ENCODE measurements at places on chromosomes 3 and 15. TPM values are rescaled to one million over a fixed set of nuclear protein-coding genes. Genes with fewer than 3 reads are reported as not detected.

The PFN2 gene
- 31.9 TPM for total RNA-seq

DNA sequence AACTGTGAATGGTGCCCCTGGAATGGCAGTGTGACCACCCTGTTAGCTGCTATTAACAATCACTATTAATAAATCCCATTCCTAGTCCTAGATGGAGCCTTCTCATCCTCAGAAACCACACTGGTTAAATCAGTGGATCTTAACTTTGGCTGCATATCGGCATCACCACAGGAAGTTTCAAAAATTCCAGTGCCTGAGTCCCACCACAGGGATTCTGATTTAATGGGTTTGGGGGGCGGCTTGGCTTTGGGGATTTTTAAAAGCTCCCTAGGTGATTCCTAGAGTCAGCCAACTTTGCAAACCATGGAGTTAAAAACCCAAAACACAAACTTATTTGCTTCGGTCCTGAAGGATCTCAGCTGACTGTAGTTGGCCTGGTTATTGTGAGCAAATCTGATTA, 3.1 kb downstream of the FAM107A start:
- DNase-seq, result no peak

GRCh38 chr3:123634149-123635051, 49.5 kb upstream of the HACD2 start:
- no peak for DNase-seq

GRCh38 chr3:150743508-150743907, 19.5 kb downstream of the SIAH2 start:
- DNase-seq, result no peak

DNA sequence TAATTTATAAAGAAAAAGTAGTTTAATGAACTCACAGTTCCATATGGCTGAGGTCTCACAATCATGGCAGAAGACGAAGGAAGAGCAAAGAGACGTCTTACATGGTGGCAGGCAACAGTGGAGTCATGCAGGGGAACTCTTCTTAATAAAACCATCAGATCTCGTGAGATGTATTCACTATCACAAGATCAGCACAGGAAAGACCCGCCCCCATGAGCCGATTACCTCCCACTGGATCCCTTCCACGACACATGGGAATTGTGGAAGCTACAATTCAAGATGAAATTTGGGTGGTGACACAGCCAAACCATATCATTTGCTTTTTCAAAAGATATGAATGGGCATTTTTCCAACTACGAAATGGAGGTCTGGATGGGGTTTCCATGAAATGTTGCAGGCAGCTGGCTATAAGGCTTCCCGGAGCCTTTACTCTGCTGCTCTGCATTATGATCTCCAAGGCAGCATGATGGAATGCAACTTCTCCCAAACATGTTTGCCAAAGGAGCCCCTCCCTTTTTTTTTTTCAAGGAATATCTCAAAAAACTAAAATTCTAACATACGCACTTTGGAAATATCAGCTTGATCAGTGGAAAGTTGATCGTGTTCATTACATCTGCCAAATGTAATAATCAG, 189.7 kb downstream of the MEX3B start:
- DNase-seq, result no peak

DNA sequence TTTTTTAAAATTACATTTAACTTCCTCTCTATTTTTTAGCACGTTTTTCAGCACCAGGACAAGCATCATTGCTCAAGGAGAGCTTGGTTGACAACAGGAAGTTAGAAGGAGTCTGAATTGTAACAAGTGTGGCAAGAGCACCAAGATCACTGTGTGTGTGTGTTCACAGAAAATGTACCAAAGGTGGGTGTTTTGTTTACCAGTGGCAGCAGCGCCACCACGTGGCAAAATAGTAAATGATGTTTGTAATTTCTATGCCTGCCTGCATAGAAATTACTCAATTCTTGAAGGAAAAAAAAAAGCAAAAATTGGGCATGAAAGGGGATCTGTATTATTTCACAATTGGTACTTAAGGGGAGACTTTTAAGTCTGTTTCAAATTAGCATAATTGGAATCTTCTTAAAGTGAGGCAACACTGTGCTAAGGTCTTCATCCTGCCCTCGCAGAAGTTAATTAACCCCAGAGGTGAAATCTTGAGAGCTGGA, 7.4 kb upstream of the U2SURP start:
- no peak for DNase-seq

DNA sequence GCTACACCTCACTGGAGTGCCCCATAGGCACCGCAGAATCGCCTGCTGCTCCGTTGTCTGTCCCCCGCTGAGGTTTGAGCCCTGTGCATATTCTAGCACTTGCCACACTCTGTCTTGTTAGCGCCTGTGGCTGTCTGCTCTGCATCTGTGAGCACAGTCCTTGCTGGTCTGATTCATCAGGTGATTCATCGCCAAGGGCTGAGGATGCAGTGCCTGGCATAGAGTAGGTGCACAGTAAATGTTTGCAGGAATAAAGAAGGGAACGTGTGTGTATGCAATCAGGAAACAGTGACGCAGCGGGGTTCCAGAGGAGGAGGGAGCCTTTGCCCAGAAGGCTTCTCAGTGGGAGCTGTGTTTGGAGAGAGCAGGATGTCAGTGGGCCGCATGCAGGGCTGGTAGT, 124.0 kb upstream of the PLXNA1 start:
- DNase-seq, result no peak

The MST1R gene
- total RNA-seq, result 1.5 TPM

DNA sequence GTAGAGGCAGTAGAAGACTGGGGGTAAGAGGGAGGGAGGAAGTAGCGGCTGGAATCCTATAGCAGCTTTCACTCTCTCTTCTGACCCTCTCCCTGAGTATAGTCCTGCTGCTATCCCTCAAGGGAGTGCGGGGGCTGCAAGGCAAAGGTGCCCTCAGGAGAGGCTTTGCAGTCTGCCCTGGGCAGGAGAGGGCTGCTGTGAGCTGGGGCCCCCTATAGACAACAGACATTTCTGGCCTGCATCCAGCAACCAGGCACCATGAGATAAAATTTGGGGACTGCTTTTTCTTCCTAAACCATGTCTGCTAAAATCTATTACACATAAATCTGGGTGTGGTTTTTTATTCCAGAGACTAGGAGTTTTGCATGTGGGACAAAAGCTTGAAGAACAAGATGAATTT, 48.0 kb downstream of the SACM1L start:
- no peak for DNase-seq

The POLG gene
- total RNA-seq, result 79.8 TPM

The LAMB2 gene
- 1,265 TPM for total RNA-seq

DNA sequence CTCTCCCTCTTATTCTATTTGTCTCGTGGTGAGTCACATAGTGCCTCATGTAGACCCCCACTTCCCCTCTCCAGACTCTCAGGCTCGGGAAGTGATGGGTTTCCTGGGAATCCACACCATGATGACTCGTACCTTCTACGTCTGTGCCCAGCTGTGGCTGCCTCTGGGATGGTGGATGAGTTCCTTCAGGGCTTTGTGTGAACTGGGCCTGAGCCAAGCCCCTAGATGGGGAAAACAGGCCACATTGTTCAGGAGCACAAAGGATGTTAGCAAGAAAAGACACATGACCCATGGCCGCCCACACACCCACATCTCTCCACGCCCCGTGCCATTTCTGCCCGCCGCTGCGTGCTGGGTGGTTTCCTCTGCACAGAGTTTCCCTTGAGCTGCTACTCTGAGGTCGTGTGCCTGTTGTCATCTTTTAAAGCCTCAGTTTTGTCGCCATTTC, 10.5 kb downstream of the ISG20 start:
- DNase-seq, result peak; percentile 89

- DNase-seq, result no peak
These were observed 404.1 kb upstream of the ATP11B start for GRCh38 chr3:182389071-182389815.

GRCh38 chr3:48835650-48836366, 11.9 kb downstream of the PRKAR2A start:
- no peak for DNase-seq

GRCh38 chr3:146065573-146066006, 95.4 kb downstream of the PLOD2 start:
- no peak for DNase-seq

The SNRPN gene
- total RNA-seq, result 387 TPM

DNA sequence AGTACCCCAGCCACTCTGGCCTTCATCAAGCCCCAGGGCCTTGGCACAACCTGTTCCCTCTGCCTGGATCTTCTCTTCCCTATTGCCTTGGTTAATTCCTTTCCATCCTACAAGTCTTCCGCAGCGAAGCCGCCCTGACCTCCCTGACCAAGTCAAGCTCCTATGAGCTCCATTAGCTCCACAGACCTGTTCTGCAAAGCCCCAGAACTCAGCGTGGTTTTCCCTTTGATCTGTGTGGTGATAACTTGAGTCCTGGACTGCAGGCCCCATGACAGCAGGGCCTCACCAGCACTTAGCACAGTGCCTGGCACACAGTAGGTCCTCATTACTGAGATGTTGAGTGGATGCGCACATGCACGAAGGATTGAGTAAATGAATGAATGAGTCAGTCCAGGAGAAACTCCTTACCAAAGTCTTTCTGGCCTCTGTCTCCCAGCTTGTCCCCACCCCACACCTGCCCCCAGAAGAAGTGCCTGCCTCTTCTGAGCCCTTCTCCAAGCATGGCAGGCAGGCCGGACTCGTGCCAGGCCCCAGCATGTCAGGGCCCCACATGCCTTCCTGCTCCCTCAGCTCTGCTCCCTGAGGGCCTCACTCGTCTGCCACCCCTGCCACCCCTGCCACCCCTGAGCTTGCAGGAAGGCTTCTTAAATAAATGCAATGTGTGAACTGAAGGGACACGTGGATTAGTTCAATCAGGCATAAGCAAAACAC, 6.3 kb downstream of the ANPEP start:
- DNase-seq, result no peak

All from heart left ventricle (tissue), 16 donors.